GM10248 (cell line): ENCODE measurements at places on chromosomes 2 and 18.
A peak's percentile ranks its signal among the peaks of the same experiment; 100 is the strongest.

- DNase-seq, result no peak
Observed at GRCh38 chr18:74899554-74899953, 301.9 kb downstream of the ZNF407 start.

DNA sequence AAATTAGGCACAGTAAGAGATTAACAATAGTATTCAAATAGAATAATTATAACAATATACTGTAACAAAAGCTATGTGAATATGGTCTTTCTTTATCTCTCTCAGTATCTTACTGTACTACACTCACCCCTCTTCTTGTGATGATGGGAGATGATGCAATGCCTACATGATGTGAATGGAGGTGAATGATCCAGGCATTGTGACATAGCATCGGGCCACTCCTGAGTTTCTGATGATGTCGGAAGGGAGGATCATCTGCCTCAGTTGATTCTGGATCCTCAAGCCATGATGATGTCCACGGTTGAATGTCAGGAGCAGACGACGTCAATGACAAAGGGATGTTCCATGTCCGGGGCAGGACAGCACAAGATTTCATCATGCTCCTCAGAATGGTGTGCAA lies 268.3 kb upstream of the MGAT5 start:
- DNase-seq, result no peak

GRCh38 chr18:5969989-5970403 lies 74.7 kb upstream of the TMEM200C start:
- DNase-seq, result no peak

- DNase-seq, result peak; percentile 35
Observed at GRCh38 chr18:10453806-10454680, at the start of gene APCDD1. Gene APCDD1 (plus strand): TSS chr18:10454635. CDS start chr18:10454982, 347 bp downstream.

- no peak for DNase-seq
Observed at GRCh38 chr2:238024986-238025385, 35.8 kb upstream of the SCLY start.

- no peak for DNase-seq
Observed at GRCh38 chr2:199470672-199471442, 13.1 kb upstream of the SATB2 start.

- DNase-seq, result no peak
Observed at GRCh38 chr18:66682855-66683322, 79.0 kb upstream of the CDH19 start.

DNA sequence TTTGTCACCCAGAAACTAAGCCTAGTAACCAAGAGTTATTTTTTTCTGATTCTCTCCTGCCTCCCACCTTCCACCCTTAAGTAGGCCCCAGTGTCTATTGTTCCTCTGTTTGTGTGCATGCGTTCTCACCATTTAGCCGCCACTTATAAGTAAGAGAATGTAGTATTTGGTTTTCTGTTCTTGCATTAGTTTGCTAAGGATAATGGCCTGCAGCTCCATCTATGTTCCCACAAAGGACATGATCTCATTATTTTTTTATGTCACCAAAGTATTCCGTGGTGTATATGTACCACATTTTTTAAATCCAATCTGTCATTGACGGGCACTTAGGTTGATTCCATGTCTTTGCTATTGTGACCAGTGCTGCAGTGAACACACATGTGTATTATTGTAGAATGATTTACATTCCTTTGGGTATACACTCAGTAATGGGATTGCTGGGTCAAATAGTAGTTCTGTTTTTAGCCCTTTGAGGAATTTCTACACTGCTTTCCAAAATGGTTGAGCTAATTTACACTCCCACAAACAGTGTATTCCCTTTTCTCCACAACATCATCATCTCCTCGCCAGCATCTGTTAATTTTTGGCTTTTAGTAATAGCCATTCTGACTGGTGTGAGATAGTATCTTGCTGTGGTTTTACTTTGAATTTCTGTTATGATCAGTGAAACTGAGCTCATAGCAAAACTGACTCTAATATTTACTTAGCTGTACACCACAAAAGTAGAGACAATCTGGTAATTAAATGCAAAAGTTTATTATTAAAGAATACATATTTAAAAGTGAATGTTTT lies 660.1 kb upstream of the SLC8A1 start:
- DNase-seq, result no peak

DNA sequence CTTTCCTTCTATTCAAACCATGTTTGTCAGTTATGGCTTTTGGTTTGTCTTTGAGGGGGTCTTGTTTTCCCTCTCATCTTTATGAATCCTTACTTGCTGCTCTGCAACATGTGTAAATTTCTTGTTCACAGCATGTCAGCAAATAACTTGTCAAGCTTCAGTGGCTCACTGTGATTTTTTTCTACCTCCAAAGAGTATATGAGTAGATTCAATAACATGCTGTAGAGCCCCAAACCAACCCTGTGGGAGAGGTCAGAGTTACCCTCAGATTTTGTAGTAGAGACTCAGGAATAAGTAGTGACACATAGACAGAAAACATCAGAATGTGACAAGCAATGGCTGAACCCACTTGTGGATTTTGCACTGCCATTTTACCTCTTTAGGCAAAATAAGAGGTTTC lies 121.6 kb downstream of the PLCL1 start:
- DNase-seq, result no peak

DNA sequence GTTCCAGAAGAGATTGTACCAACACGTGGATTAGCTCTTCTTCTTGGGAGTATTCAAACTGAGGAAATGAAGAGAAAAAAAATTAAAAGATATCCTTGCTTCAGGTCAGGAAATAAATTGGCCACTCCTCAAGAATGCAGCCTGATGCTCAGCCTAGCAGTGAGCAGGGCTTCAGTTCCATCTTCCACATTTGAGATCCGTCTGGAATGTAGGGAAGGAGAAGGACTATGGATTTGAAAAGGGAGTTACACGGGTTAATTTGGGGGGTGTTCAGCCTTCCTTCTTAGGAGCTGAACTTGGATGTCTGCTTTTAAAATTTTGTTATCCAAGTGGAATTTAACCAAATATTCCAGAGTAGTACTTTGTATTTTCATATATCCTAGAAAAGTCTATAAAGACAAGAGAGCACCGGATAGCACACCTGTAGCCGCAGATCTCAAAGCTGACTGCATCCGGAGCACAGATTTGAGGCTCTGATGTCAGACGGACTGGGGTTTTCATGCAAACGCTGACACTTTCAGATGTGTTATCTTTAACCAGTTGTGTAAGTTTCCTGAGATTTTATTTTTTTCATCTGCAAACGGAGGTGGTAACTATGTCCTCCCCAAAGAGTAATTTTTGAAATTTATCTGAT lies 99.3 kb downstream of the COPS8 start:
- DNase-seq, result no peak

GRCh38 chr2:219309278-219309677 lies at the start of gene PTPRN:
Gene PTPRN (minus strand): TSS chr2:219309401. CDS start chr2:219309332, 69 bp downstream.
- no peak for DNase-seq

DNA sequence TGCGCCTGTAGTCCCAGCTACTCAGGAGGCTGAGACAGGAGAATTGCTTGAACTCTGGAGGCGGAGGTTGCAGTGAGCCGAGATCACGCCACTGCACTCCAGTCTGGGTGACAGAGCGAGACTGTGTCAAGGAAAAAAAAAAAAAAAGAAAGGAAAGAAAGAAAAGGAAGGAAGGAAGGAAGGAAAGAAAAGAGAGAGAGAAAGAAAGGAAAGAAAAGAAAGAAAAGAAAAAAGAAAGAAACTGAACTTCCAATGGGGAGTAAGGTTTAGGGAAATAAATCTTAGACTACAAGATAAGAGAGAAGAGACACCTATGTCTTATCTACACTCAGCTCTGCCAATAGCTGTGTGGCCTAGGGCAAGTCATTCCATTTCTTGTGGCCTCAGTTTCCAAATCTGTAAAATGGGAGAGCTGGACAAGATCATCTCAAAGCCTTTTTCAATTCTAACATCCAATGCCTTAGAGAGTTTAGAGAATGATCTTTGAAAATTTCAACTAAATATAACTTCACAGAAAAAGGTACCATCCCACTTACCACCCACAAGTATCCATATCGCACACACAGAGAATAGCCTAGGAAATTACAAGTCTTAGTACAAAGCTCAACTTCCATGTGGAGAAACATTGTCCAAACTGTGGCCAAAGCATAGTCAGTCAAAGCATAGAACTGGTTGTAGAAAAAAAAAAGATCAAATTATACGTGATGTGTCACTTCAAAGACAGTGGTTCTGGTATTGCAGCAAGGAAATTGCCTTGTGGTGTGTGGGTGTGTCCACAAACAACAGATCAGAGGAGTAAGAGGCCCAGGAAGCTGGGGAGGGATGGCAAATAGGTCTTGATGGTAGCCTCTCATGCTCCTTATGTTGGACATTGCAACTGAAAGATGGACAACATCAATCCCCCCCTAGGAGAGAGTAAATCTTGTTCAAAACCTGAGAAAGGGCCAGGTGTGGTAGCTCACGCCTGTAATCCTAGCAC lies 42.4 kb downstream of the SLC14A2 start:
- no peak for DNase-seq

GRCh38 chr2:160460333-160460731 lies 33.3 kb downstream of the RBMS1 start:
- DNase-seq, result no peak

DNA sequence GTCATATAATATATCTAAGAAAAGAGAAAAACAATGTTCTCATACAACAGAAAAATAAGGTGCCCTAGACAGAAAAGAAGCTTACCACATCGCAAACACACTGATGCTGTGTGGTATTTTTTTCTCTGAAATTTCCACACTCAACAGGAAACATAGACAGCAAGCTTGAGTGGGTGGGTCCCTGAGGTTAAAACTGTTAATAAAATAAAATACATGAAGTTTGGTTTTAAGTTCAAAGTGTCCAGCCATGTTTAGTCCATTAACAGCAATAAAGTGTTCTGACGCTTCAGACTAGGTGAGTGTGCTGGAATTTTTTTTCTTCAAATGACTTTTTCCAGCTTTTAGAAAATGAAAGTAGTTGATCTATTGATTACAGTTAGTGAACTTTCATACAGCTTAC lies 83.3 kb upstream of the EPB41L5 start:
- no peak for DNase-seq

GRCh38 chr2:74576863-74577229 lies 22.3 kb downstream of the DOK1 start:
- no peak for DNase-seq

DNA sequence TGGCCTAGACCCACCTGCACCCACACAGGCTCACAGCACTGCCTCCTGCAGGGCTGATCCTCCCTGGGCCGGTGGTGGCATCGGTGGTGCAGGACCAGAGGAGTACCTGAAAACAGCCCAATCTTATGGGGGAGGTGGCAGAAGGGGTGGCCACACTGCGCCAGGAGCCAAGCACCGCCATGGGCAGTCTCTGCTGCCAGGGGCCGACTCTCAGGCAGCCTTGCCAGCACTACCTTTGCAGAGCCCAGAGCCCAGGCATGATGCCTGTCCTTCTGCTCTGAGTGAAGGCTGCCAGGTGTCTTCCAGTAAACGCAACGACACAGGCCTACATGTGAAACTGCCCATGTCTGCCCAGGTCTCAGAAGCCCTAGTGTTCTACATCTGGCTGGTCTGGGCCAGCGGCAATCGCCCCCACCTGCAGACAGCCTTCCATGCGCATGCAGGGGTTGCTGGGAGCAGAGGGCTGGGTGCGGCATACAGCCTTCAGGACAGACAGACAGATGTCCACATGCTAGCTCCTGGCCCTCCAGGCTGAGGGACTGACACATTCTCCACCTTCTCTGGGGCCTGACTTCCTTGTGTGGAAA lies 6.8 kb downstream of the HS6ST1 start:
- DNase-seq, result no peak

- DNase-seq, result no peak
Observed at GRCh38 chr2:40363231-40363630, 88.7 kb downstream of the SLC8A1 start.

DNA sequence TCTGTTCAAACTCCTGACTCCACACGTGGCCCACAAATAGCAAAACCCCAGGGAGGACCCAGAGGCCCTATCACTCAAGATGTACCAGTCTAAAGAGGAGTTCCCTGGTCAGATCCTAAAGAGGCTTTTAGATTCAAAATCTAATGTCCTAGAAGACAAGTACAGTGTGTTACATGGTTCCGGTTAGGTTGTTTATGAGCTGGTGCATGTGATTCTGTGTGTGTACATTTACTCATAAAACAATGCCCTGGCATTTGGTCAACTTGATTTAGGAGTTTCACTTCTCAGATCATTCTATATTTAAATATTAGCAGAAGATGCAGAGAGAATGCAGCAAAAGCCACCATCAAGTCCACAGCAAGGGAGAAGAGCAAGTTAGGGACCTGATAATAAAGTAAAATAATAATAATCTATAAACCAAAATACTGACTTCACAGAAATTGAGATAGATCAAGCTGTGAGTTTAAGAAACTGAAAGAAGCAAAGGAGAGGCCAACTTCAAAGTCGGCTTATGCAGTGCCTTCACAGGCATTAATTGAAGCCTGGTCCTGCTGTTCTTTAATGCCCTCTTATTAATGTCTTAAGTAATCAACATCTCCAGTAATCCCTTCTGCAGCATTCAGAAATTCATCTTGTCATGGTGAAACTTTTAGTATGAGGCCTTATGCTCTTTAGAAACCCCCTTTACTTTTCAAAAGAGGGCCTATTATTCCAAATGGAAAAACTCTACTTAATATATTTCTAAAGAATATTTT lies 4.2 kb upstream of the AP1S3 start:
- DNase-seq, result no peak

- no peak for DNase-seq
Observed at GRCh38 chr18:36321658-36322407, 24.3 kb downstream of the FHOD3 start.

- no peak for DNase-seq
Observed at GRCh38 chr2:36734304-36734703, 37.8 kb downstream of the VIT start.

- DNase-seq, result no peak
Observed at GRCh38 chr2:235402422-235402821, 91.4 kb upstream of the AGAP1 start.

DNA sequence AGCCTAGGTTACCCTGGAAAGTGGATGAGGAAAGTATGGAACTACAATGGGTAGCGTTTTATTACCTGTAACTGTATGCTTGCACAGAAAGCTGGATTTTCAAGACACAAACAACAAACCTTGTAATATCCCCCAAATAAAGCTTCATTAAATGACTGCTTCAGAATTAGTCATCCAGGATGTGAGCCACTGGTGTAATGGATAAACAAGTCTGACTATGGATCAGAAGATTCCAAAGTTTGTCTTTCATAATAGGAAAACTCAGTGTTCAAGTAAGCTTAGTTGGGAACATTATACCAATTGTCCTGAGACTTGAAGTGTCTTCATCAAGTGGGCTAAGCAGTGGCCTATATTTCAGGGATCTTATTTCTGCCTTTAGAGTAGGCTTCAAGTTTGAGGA lies 518.8 kb downstream of the LRP1B start:
- DNase-seq, result no peak

- no peak for DNase-seq
Observed at GRCh38 chr2:50820176-50820575, 211.8 kb downstream of the NRXN1 start.

DNA sequence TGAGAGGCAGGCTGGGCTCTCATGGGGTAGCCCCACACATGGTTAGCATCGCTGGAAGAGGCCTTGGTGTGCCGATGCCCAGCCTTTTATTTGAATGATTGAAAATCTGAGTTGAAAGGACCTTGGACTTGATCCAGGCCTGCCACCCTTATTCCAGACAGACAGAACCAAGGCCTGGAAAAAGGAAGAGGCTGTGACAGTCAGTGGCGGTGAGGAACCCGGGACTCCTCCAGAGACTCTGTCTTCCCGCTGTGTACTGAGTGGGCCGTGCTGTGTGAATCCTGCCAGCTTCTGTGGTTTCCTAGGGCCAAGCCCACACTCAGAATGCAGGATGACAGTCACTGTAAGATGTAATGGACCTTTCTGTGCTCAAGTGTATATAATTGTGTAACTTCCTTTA lies 218.5 kb downstream of the LDLRAD4 start:
- DNase-seq, result no peak
